Right renal pelvis (tissue), 4 donors: ENCODE measurements at places on chromosomes 4 and X. TPM values are rescaled to one million over a fixed set of nuclear protein-coding genes. Genes with fewer than 3 reads are reported as not detected.
A peak's percentile ranks its signal among the peaks of the same experiment; 100 is the strongest.

Gene ARL9
- polyA plus RNA-seq, result 1.5 TPM

Gene RENBP
- 16.6 TPM for polyA plus RNA-seq

Gene ERCC6L
- 3.9 TPM for polyA plus RNA-seq

Gene RAB9B
- polyA plus RNA-seq, result 3.2 TPM

Gene NLRP2B
- not detected for polyA plus RNA-seq

Gene NXF2
- polyA plus RNA-seq, result 0.21 TPM

Gene SERTM2
- not detected for polyA plus RNA-seq

Gene NOX1
- polyA plus RNA-seq, result 0.42 TPM

Gene MPP1
- polyA plus RNA-seq, result 31.4 TPM

Gene BEX2
- 87.0 TPM for polyA plus RNA-seq

Gene CLIC2
- 4.6 TPM for polyA plus RNA-seq

GRCh38 chr4:7915875-7916242 lies 23.8 kb downstream of the AFAP1 start:
- DNase-seq, result no peak

GRCh38 chrX:74346088-74346487 lies 42.1 kb downstream of the ZCCHC13 start:
- no peak for DNase-seq

DNA sequence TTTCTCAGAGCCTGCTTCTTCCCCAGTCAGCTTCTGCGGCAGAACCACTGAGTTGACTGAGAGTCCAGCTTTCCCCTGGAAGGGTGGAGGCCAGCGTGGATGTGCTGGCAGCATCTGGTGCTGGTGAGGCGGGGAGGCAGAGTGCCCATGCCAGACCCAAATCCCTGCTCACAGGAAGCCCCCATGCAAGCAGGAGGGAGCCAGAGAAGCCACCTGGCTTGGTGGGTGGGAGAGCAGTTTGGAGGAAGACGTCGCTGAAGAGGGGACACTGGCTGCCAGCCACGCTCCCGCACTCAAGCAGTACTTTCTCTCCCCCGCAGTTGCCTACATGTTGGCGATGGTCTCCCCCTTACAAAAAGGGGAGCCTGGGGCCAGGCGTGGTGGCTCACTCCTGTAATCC lies 6.0 kb downstream of the PDZD4 start:
- DNase-seq, result no peak

DNA sequence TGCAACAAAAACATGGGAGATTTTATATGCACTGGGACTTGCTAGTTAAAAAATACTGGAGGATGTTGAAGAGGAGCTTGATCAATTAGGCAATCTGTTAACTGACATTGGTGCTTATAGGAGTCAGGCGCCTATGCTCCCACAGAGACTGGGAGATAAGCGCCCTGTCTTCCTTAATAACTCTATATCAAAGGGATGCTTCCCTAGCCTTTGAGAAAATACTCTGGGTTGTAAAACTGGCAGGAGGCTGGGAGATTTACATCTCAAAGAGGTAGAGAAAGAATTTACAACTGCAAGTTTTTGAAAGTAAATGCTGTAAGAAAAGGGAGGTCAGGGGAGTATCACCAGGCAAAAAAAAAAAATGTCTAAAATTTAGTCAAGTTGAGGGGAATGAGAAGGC lies 325.4 kb downstream of the PCDH10 start:
- no peak for DNase-seq

GRCh38 chrX:65677954-65678469 lies 10.6 kb downstream of the MSN start:
- no peak for DNase-seq

DNA sequence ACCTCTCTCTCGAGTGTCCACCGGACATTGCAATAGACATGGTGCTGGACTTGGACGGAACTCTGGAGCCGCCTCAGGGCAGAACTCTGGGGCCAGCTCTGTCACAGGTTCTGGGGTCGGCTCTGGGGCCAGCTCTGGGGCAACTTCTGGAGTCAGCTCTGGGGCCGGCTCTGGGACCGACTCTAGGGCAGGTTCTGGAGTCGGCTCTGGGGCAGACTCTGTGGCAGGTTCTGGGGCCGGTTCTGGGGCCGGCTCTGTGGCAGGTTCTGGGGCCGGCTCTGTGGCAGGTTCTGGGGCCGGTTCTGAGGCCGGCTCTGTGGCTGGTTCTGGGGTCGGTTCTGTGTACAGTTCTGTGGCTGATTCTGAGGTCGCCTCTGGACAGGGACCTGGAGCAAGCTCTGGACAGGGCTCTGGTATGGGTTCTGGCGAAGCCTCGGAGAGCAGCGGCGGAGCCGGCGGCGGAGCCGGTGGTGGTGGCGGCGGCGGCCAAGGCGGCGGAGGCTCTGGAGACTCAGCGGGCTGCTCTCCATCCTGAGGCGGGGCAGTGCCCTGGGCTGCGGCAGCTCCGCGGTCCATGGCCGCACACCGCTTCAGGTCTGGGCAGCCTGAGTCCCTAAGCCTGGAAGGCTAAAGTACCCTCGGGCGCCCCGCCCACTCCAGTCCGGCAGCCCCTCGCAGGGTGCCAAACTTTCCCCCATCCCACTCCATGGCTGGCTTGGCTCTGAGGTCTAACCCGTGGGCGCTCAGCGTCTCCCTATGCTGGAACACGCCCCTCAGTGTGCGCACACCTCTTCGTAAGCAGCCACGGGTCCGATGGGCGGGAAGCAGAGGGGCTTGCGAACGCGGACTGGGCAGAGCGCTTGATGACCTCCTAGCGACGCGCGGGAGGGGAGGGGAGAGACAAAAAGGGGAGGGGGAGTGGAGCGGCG lies at the start of gene DGKK:
Gene DGKK, minus strand, starts transcription at position 723 of the 929 bp plus-strand sequence. Its CDS starts 147 bp downstream, at position 576.
- DNase-seq, result no peak

GRCh38 chrX:46572340-46572936 lies 1.1 kb upstream of the CHST7 start:
- no peak for DNase-seq

GRCh38 chr4:52862639-52863161 lies 583 bp downstream of the RASL11B start:
- no peak for DNase-seq

DNA sequence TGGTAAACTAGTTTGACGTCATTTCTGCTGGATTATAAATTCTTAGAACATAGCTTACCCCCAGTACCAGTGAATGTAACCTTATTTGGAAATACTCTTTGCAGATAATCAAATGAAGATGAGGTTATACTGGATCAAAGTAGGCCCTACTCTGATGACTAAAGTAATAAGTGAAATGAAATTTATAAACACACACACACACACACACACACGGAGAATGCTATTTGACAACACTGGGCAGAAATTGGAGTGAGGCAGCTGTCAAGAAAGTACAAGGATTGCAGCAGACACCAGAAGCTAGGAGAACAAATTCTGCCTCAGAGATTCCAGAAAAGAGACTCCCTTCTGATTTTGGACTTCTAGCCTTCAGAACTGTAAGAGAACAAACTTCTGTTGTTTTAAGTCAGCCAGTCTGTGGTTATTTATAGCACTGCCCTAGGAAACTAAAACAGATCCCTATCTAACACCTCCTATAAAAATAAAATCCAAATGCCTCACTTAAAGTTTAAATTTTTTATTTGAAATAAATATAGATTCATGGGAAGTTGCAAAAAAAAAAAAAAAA lies 448.6 kb downstream of the PCDH18 start:
- DNase-seq, result no peak

DNA sequence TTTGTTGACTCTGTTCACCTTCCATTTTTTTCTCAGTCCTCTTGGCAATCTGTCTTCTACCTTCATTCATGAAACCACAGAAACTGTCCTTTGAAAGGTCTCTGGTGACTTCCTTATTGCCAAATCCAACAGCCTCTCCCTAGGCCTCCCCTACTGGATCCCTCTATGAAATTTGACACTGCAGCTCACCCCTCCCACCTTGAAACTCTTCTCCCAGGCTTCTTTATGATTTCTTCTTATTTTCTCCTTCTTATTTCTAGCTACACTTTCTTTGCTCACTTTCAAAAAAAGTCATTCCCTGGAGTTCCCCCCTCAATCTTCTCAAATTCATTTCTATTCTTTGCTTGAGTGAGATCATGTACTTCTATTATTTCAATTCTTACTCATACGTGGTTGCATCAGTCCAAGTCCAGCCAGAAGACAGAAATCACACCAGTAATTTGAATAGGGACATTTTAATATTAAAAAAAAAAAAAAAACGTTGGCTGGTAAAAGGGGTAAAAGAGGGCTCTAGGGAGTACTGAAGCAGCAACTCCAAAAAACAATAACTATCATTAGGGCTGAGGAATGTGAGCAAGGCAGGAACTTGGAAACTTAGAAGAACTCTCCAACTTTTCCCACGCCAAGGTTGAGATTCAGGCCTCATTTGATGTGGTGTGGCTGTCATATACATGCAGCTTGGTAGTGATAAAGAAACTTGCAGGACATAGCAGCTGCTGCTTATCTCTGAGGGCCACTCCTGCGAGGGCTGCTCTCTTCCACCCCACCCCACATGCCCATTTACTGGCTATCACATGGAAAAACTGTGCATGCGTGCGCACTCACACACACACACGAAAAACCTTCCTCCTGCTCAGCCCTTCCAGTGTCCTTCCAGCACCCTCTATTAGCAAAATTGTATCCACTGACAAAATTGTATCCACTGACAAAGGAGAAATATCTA lies 169.8 kb upstream of the GALNT7 start:
- no peak for DNase-seq

DNA sequence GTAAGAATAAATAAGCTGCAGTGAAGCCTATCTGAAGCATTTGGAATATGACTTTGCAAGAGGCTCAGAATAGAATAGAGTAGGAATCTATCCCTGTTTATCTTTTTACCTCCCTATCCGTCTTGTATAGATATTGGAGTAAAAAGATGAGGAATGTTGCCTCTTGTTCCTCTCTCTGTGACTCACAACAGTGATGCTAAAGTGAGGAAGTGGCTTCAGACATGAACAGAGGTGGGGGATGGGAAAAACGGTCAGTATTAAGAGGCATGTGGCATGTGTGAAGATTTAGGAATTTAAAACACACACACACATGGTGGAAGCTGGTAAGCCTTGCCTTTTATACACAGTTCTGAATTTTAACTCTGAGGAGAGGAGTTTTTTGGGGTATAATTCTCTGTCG lies 3.8 kb upstream of the DCAF4L1 start:
- DNase-seq, result no peak

DNA sequence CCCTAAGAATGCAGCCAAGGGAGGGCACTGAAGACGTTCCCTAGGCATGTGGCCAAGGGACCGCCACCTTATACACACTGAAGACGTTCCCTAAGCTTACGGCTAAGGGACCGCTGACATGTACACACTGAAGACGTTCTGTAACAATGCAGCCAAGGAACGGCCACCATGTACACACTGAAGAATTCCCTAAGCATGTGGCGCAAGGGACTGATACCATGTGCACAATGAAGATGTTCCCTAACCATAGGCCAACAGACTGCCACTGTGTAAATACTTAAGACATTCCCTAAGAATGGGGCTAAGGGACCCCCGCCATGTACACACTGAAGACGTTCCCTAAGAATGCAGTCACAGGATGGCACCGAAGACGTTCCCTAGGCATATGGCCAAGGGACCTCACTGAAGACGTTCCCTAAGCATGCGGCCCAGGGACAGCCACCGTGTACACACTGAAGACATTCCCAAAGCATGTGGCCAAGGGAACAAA lies 36.1 kb downstream of the DHRSX start:
- no peak for DNase-seq

DNA sequence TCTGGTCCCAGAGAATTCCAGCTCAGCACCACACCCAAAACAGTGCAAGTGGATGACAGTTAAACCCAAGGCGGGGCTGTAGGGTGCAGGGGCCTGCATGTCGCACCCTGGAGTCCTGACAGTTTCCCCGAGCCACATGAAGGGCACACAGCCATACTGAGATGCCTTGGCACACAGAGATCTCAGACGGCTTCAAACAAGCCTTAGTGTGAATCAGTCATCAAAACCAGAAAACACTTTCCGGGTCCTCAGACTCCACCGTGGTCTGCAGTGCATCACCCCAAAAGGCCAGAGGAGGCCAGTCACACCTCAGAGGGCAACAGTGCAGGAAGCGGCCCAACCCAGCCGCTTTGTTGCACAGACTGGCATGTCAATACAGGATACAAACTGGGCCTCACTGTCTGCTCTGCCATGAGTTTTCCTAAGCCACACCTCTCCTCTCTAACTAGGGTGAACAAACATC lies 64.6 kb upstream of the ENPP6 start:
- DNase-seq, result no peak

- DNase-seq, result peak; percentile 99
Observed at GRCh38 chr4:158671915-158672806, at the start of gene ETFDH. TSS of gene ETFDH (plus strand) at chr4:158672296. CDS start at chr4:158672457, 161 bp downstream.

- no peak for DNase-seq
Observed at GRCh38 chr4:106494066-106494465, 125.5 kb upstream of the GIMD1 start.

GRCh38 chrX:117989512-117989911 lies 127.1 kb downstream of the KLHL13 start:
- DNase-seq, result no peak

DNA sequence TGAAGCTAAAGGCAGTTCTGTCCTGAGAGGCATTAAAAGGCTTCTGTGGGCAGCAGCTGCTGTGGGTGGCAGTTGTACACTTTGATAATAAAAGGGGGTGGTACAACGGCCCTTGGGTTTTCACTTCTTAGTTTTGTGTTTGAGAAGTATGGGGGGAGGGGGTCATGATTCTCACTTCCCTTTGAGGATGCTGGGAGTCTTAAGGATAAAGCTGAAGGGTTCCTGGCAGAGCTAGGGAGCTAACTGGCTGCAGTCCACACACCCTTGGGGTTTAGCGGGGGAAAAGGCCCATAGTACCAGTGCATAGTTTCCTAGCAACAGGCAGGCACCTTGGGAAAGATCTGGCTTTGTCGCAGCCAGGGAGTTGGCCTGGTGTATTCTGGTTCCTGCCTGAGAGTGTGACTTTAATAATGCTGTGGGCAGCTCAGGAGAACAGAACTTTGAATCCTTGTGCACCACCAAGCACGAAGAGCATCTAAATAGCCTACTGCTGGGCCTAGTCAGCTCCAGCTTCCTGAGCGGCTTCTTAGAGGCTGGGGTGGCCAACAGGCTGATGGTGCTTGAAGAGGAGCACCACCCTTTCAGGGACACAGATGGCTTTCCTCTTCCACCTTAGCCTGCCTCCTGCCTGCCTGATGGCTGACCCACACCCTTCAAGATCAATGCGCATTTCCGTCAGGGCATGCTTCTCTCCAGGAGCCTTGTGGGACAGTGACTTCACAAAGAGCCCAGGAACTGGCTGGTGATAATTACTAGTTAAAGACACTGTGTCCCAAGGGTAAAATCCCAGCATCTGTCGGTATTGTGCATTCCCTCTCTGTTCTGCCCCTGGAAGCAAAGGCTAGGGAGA lies 12.5 kb downstream of the ZBTB33 start:
- no peak for DNase-seq
